ENCODE measurements at places on chromosomes 7 and 10.

DNA sequence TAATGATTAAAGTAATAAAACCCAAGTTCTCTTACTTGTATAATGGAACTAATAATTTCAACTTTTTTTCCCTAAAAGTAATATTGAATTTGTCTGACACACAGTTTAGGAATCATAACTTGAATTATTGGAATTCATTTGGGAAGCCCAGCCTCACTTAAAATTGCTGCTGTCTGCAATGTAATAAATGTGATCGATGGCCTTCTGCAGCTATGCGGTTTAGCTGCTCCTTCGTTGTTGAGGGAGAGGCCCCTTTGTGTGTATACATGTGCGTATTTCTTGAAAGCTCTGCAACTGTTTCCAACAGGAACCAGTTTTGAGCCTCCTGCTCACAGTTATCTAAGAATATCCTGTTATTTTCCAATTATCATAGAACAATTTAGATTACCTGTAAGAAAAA, 152.5 kb downstream of the AKR1D1 start:
- DNase-seq, result no peak

GRCh38 chr10:47419421-47419820, 35.3 kb upstream of the ZNF488 start:
- no peak for DNase-seq

DNA sequence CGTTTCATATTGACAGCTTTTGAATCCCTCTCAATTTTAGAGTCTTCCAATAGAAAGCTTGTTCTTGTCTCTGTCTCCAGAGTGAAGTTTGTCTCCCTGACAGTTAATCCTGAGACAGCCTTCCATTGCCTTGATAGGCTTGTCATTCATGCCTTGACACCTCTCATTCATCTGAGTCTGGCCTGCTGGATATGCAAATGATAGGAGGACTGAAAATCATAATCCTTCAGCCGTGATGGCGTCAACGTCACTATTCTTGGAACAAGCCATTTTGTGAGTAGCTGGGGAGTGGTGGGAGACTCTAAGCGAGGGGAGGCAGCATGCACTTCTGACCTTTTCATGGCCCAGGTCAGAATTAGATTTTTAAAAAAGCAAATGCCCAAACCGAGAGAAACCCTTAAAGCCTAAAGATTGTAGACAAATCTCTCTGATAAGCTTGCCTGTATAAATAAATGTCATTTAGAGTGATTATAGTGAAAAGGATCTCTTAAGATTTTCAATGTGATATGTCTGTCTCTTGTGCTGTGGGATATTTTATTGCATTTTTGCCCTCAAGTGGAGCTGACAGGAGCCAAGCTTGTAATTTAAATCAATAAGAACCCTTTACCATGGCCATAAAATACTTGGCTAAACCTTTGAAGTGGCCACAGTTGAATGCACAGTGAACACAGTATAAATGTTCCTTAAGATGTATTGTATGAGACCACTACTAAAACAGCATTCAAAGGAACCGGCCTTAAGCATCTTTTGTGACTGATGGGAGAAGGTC, 148.8 kb downstream of the SNX10 start:
- DNase-seq, result peak; percentile 23

GRCh38 chr7:136495081-136495480, 373.4 kb upstream of the CHRM2 start:
- DNase-seq, result no peak

- DNase-seq, result no peak
These were observed 218.1 kb downstream of the CELF2 start for GRCh38 chr10:11235771-11236170.

DNA sequence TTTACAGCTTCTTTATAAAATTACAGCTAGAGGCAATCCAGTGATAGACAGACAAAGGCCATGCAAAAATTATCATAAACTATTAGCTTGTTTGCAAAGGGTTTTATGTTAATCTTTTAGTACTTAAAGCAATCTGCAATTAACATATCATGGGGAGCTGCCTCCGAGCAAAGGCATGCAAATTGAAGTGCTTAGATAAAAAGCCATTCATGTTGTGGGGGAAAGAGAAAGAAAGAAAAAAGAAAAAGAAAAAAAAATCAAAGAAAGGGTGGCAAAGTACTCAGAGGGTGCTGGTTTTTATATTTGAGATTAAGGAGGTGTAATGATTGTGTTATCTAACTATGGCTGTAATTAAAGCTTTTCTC, 799.5 kb downstream of the LRMDA start:
- no peak for DNase-seq

DNA sequence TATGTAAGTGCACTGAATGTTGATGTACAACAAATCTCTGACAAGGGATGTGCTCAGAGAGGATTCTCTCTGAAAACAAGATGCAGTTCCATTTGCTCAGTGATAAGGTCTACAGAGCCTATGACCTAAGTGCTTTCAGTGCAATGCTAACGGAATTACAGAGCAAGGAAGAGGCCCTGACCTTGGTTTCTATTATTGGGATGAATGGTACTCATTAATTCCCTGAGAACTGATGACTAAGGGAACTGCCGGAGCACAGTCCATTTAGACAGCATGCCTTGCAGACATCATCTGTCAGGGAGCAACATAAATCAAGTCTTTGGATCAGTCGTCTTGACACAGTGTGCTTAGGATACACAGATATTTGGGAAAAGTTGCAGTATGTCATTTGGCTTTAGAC, 340.8 kb downstream of the PHTF2 start:
- DNase-seq, result no peak

DNA sequence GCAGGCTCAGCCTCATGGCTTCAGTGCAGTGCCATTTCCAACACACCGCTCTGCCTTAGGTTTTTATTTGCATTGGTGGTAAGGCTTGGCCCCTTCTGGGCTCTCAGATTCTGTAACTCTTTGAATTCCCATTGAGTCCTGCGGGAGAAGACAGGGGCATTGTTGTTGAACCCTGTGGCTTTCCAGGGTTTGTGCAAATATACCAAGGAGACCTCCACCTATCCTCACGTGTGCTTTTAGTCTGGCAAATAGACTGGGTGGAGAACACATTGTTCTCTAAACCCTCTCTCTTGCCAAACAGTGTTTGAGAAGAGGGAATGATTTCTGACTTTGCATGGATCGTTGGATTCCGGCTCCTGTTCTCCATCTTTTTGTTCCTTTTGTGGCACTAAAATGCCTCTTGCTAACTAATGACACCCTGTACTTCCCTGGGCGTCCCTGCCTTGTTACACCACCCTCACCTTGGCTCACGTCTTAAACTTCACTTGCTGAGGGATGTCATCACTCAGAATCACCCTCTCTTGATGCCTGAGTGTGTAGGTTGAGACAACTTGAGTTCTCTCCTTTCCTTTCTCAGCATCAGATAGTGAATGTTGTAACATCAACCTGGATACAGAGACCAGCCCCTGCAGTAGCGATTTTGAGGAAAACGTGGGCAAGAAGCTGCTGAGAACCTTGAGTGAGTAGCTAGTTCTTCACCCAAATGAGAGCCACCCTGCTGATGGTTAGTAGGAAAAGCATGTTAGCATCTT, 40.5 kb downstream of the GOT1 start:
- DNase-seq, result no peak

GRCh38 chr7:2706685-2707126, 18.7 kb downstream of the AMZ1 start:
- DNase-seq, result no peak

All from LoVo (cell line).